CD4-positive, CD25-positive, alpha-beta regulatory T cell (primary cell): ENCODE measurements at places on chromosomes 3 and 15. TPM values are rescaled to one million over a fixed set of nuclear protein-coding genes. Genes with fewer than 3 reads are reported as not detected.

The TRPM1 gene
- not detected for total RNA-seq

DNA sequence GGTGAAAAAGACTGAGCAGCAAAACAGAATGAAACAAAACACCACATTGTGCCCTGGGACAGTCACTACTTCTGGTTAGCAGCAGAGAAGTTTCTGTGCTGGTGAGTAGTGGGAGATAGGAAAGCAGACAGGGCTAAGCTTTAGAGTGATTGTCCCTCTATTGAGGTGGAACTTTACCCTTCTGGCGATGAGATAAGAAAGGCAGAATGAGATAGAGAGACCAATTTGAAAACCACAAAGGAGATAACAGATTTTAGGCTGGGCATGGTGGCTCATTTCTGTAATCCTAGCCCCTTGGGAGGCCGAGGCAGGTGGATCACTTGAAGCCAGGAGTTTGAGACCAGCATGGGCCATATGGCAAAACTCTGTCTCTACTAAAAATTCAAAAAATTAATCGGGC is 208.5 kb downstream of the TBL1XR1 start:
- DNase-seq = no peak

DNA sequence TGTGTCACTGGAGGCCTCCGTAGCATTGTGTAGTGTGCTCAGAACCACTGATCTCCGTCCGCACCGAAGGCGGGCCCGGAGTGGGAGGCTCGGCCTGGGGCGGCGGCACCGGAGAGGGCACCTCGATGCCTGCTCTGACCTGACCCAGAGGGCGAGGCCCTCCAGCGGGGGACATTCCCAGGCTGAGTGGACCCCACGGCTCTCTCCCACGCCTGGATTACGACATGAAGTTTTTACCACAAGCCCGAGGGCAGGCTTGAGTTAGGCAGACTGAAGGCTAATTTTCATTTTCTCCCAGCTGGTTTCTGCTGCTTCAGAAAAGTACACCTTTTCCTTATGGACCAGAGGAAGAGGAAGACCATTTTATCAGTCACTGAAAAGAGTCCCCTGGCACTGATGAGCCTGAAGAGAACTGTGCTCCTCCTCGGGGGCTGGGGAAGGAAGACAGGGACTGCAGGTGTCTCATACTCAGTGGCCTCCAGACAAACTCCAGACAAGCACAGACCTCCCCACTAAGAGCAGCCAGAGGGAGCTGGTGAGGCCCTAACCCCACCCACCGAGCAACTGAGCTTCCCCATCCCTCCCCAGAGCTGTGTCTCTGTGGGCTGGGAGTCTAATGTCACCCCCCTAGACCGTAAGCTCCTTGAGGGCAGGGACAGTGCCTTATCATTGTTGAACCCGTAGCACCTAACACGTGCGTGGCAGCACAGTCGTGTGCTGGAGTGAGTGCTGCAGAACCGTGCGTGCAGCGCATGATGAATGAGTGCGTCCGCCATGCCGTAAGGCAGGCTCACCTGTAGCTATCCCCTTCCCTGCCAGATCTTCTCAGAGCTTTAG is 74.5 kb upstream of the BLM start:
- no peak for DNase-seq

The MINAR1 gene
- total RNA-seq = 0.42 TPM
